Tibial nerve (tissue), 4 donors: ENCODE measurements at places on chromosomes 4 and X.

DNA sequence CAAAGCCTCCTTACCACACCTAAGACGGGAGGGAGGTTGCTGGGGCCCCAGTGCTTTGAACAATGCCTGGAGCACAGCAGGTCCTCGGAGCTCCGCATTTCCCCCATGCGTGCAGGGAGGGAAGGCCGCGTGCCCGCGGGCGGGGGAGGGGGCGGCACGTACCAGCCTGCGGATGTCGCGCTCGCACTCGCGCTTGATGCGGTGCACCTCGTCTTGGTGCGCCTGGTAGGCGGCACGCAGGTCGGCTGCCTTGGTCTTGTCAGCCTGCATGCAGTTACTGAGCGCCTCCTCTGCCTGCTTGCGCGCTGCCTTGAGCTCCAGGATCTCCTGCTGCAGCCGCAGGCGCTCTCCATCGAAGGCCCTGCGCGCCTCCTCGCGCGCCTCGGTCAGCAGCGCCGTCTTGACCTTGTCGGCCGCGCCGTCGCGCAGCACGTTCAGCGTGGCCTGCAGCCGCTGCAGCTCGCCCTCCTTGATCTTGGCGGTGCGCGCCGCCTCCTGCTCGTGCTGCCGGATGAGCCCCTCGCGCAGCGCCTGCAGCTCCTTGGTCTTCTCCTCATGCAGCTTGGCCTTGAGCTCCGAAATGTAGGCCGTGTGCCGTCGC, 87.2 kb upstream of the C4orf50 start:
- DNase-seq: no peak
- no peaks in the 10 kb centered on the region for H3K27me3 ChIP-seq
- H3K36me3 ChIP-seq: no peaks in the 10 kb centered on the region
- H3K4me1 ChIP-seq: no peaks in the 10 kb centered on the region
- H3K4me3 ChIP-seq: no peak overlapping the region

DNA sequence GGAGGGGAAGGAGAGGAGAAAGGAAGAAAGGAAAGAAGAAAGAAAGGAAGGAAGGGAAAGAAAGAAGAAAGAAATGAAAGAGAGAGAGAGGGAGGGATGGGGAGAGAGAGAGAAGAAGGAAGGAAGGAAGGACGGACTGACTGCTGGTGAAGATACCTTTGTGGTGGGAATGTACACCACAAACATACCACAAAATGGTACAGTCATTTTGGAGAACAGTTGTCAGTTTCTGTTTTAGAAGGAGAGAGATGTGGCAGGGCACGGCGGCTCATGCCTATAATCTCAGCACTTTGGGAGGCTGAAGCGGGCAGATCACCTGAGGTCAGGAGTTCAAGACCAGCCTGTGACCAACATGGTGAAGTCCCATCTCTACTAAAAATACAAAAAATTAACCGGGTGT, 40.0 kb upstream of the SHISA3 start:
- no peak overlapping the region for H3K27ac ChIP-seq
- peaks cover 9% of the 10 kb centered on the region for H3K4me1 ChIP-seq
- no peak overlapping the region for H3K4me3 ChIP-seq
- DNase-seq: no peak

DNA sequence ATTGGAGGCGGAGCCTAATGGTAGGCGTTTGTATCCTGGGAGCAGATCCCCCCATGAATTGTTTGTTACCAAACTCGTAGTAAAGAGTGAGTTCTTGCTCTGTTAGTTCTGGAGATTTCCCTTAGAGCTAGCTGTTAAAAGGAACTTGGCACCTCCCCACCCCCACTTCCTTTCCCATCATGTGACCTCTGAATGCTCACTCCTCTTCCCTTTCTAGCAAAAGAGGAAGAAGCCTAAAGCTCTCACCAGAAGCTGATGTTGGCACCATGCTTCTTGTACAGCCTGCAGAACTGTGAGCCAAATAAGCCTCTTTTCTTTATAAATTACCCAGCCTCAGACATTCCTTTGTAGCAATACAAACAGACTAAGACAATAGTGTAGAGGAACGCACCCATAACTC, 13.8 kb upstream of the ATOH1 start:
- H3K4me1 ChIP-seq: no peaks in the 10 kb centered on the region
- H3K36me3 ChIP-seq: no peaks in the 10 kb centered on the region
- H3K4me3 ChIP-seq: no peak overlapping the region
- peaks cover 3% of the 10 kb centered on the region for H3K27me3 ChIP-seq
- no peak overlapping the region for H3K27ac ChIP-seq
- DNase-seq: peak; percentile 61

- no peak overlapping the region for H3K27ac ChIP-seq
- H3K4me3 ChIP-seq: peak overlapping the region; percentile 42
- no peaks in the 10 kb centered on the region for H3K27me3 ChIP-seq
- peak; percentile 16 for DNase-seq
- no peaks in the 10 kb centered on the region for H3K36me3 ChIP-seq
These were observed 82.2 kb downstream of the STOX2 start for GRCh38 chr4:183986971-183987946.

GRCh38 chr4:40506492-40506891, 123.2 kb downstream of the RBM47 start:
- H3K27ac ChIP-seq: no peak overlapping the region
- no peaks in the 10 kb centered on the region for H3K27me3 ChIP-seq
- H3K36me3 ChIP-seq: no peaks in the 10 kb centered on the region
- no peak for DNase-seq
- H3K4me1 ChIP-seq: no peaks in the 10 kb centered on the region
- H3K4me3 ChIP-seq: no peak overlapping the region

- H3K27me3 ChIP-seq: no peaks in the 10 kb centered on the region
- no peaks in the 10 kb centered on the region for H3K4me1 ChIP-seq
- no peak overlapping the region for H3K27ac ChIP-seq
- no peak for DNase-seq
- H3K36me3 ChIP-seq: no peaks in the 10 kb centered on the region
These were observed 11.9 kb upstream of the HMGB2 start for GRCh38 chr4:173346074-173346473.

GRCh38 chrX:123731258-123731986, 1.4 kb downstream of the THOC2 start:
- peaks cover 21% of the 10 kb centered on the region for H3K4me1 ChIP-seq
- H3K27me3 ChIP-seq: no peaks in the 10 kb centered on the region
- H3K36me3 ChIP-seq: no peaks in the 10 kb centered on the region

DNA sequence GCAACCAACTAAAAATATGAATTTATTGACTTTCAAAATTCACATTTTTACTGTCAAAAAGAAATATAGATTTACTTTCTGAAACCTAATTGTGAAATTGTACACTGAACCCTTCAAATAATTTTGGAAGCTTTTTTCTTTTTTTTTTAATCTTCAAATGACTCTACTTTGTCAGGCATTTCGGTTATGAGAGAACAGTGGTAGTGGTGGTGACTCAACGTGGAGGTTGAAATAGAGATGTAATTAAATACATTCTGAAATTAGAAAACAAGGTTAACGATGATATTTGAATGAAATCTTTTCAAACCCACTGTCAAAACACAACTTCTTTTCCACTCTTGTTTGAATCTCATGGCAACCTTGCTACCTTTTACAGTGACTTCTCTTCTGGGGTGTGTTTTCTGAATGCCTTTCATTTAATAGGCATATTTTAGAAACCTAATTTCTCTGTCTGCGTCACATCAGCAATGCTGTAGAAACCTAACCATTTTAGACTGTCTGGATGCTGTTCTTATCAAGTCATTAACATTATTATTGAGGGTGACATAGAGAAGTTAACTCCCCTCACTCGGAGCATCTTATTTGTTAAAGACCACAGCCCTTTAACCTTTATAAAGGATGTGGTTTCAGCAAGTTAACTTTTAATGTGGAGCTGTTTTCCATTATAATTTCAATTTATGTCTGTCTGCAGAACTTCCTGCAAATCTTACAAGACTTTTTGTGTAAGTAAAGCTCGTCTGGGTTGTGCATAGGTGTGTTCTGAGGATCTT, 136.8 kb downstream of the PCDH7 start:
- no peak for DNase-seq
- no peaks in the 10 kb centered on the region for H3K4me1 ChIP-seq
- no peak overlapping the region for H3K27ac ChIP-seq
- H3K27me3 ChIP-seq: no peaks in the 10 kb centered on the region
- H3K4me3 ChIP-seq: no peak overlapping the region

DNA sequence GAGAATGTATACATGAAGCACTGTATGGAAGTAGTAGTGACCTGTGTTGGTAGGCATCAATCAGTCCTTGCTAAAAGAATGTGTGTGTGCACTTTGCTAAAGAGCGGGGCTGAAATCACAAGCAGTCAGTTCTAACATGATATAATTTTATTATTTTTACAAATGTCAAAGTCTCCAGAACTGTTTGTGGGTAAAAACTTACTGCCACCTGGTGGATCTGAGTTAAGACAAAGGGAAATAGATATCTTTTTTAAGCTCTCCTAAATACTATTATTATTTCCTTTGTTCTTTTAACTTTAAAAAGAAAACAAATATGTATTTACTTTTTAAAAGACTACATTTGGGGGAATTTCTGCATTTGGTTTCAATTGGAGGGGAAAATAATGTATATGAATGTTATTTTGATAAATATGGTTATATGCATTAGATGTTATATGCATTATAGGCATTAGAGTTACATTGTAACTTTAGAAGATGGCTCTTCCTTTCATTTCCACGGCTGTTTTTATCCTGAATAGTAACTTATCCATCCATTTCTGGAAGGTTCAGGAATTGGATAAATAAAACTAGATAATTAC, 7.8 kb upstream of the CLOCK start:
- no peaks in the 10 kb centered on the region for H3K27me3 ChIP-seq
- H3K4me1 ChIP-seq: no peaks in the 10 kb centered on the region
- H3K4me3 ChIP-seq: no peak overlapping the region
- no peak overlapping the region for H3K27ac ChIP-seq

DNA sequence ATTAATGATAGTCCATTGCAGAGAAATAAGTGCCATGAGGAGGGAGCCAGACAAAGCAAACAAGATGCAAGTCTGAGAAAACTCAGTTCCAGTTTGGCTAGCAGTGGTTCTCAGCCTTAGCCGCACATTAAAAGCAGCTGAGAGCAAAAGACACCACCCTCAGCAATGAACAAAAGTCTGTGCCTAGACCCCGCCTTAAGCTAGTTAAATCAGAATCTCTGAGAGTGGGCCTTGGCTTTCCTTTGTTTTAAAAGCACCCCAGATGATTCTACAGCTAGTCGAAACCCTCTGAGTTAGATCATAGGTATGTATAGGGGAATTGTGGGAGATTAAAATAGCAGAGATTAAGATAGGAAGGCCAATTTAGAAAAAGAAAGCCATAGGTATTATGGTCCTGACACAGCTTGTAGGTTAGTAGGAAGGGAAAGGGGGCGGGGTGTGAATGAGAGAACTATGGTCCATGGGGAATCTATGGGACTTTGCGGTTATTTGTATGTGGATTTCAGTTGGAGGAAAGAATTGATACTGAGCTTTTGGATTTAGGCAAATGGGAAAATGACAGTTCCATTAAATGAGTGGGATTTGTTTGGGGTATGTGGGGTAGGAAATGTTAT, 12.0 kb downstream of the SPRY1 start:
- no peak overlapping the region for H3K27ac ChIP-seq
- H3K4me1 ChIP-seq: peaks cover 14% of the 10 kb centered on the region
- no peak overlapping the region for H3K4me3 ChIP-seq
